ENCODE measurements at places on chromosomes 4 and X.

- H3K27me3 ChIP-seq = no peaks in the 10 kb centered on the region
- H3K4me1 ChIP-seq = no peaks in the 10 kb centered on the region
- no peak overlapping the region for H3K4me3 ChIP-seq
- no peak for DNase-seq
Observed at GRCh38 chr4:83216959-83217683, 67.5 kb downstream of the COQ2 start.

GRCh38 chrX:109709129-109709631 is 23.9 kb downstream of the ACSL4 start:
- H3K4me1 ChIP-seq = peaks cover 3% of the 10 kb centered on the region
- H3K27me3 ChIP-seq = no peaks in the 10 kb centered on the region
- DNase-seq = peak; percentile 54
- H3K4me3 ChIP-seq = no peak overlapping the region
- H3K36me3 ChIP-seq = no peaks in the 10 kb centered on the region

GRCh38 chrX:136835761-136836160 is 44.8 kb downstream of the RBMX start:
- no peak for DNase-seq
- H3K27ac ChIP-seq = no peak overlapping the region
- no peaks in the 10 kb centered on the region for H3K36me3 ChIP-seq
- H3K4me3 ChIP-seq = no peak overlapping the region
- no peaks in the 10 kb centered on the region for H3K4me1 ChIP-seq

DNA sequence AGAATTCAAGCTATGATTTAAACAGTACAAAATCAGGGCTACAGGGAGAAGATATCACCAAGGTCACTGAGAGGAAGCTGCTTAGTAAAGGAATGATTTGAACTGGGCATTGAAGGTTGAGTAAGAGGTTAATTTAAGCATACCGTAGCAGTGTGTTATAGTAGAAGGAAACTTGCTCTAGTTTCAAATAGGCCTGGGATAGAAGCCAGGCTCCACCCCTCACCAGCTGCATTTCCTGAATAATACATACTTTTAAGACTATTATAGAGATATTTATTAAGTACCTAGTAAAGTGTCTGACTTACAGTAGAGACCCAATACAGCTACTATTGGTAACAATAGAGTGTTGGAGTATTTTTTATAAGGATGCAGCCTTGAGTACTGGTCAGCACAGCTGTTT is 118.0 kb upstream of the GLRA2 start:
- no peaks in the 10 kb centered on the region for H3K36me3 ChIP-seq
- no peak overlapping the region for H3K27ac ChIP-seq
- H3K4me3 ChIP-seq = no peak overlapping the region
- H3K4me1 ChIP-seq = no peaks in the 10 kb centered on the region
- DNase-seq = no peak
- no peaks in the 10 kb centered on the region for H3K27me3 ChIP-seq

DNA sequence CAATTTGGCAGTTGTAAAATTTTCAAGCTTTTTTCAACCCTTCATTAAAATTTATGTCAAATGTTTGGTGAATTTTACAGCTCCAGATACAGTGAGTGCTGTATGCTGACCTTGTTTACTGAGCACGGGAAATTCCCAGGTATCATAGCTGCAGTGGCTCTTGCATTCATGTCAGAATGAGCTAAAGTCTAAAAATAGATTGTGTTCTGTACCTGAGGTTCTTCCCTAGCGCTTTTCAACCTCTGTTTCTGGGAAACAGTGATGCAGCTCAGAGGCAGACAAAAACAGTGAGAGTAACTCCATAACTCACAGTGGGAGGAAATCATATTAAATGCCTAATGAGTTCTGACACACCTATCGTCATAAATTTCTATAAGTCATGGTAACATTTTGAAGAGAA is 393.8 kb upstream of the GNPDA2 start:
- H3K36me3 ChIP-seq = no peaks in the 10 kb centered on the region
- H3K4me1 ChIP-seq = no peaks in the 10 kb centered on the region
- H3K4me3 ChIP-seq = no peak overlapping the region
- DNase-seq = no peak

DNA sequence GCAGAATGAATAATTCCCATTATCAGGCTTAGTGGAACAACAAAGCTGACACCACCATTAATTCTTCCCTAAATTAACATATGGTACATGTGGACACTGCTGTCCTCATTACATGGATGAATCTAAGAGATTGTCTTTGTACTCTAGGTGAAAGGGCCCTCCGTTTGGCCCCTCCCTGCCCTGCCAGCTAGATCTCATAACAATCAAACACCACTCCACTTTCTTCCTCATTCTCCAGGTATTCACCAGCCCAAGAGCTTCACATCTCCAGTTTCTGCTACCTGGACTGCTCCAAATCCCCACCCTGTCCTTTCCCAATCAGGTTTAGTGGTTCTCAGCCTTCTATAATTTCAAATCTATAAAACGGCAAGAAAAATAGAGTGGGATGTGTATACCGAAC is 3.8 kb downstream of the HSD17B11 start:
- H3K27ac ChIP-seq = no peak overlapping the region
- DNase-seq = no peak
- no peaks in the 10 kb centered on the region for H3K27me3 ChIP-seq
- no peak overlapping the region for H3K4me3 ChIP-seq
- H3K36me3 ChIP-seq = no peaks in the 10 kb centered on the region

DNA sequence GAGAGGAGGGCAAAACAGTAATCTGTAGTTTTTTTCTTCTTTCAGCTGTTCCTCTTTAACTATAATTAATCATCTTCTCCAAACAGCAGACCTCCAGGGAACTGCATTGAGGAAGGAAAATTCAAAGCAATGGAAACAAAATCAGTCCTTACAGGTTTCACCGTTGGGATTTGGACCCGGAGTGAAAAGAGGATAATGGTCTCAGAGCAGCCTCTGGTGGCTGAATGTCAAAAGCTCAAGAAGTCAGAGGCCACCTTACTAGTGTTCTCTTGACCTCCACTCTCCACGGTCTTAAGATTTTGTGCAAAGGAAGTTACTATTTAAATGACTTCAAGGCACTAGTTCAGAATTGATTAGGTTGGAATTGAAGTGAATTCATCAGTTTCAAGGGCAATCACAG is 16.0 kb upstream of the MID1 start:
- peaks cover 3% of the 10 kb centered on the region for H3K4me1 ChIP-seq
- H3K27ac ChIP-seq = no peak overlapping the region
- no peaks in the 10 kb centered on the region for H3K36me3 ChIP-seq
- DNase-seq = peak; percentile 68
- H3K27me3 ChIP-seq = no peaks in the 10 kb centered on the region
- H3K4me3 ChIP-seq = peak overlapping the region; percentile 13

GRCh38 chr4:62970846-62971245 is 1438.4 kb downstream of the TECRL start:
- H3K36me3 ChIP-seq = no peaks in the 10 kb centered on the region
- H3K27me3 ChIP-seq = no peaks in the 10 kb centered on the region
- no peaks in the 10 kb centered on the region for H3K4me1 ChIP-seq
- no peak for DNase-seq

GRCh38 chr4:41678951-41679350 is 69.6 kb downstream of the PHOX2B start:
- H3K27ac ChIP-seq = no peak overlapping the region
- no peak overlapping the region for H3K4me3 ChIP-seq

Measured in mesenchymal stem cell (in vitro differentiated cells and primary cell).